ENCODE measurements at places on chromosomes 1 and 21. TPM values are rescaled to one million over a fixed set of nuclear protein-coding genes. Genes with fewer than 3 reads are reported as not detected.

The SPRR3 gene
- total RNA-seq, result not detected

The RPE65 gene
- total RNA-seq, result 0.09 TPM

The TIMM17A gene
- total RNA-seq, result 31.8 TPM

The DNAI4 gene
- total RNA-seq, result 28.9 TPM

The LCE6A gene
- total RNA-seq, result not detected

The BMP8B gene
- total RNA-seq, result 1.5 TPM

- DNase-seq, result no peak
Measured at GRCh38 chr1:28417441-28417922, 47.9 kb downstream of the PHACTR4 start.

DNA sequence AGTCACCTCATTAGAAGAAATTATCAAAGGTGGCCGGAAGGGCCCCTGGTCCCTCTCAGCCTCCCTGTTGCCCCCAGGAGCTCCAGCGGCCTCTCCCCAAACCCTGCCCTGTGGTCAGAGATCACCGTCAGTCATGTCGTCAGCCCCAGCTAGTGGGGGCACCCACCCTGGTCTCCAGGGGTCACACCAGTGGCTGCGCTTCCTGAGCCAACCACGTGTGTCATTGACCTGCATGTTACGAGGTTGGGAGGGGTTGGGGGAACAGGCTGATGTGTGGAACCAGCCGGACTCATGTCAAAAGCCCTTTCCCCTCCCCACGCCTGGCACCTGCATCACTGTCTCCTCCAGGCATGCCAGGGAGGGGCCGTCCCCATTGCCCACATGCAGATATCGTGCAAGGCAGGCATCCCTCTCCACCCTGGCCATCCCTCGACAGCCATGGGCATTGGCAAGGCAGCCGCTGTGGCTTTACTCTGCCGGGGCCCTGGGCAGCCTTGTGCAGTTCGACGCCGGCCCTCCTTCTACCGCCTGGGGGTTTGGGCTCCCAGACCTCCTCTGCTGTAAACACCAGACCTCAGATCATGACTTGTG is 128.7 kb downstream of the CRYAA start:
- no peak for DNase-seq

DNA sequence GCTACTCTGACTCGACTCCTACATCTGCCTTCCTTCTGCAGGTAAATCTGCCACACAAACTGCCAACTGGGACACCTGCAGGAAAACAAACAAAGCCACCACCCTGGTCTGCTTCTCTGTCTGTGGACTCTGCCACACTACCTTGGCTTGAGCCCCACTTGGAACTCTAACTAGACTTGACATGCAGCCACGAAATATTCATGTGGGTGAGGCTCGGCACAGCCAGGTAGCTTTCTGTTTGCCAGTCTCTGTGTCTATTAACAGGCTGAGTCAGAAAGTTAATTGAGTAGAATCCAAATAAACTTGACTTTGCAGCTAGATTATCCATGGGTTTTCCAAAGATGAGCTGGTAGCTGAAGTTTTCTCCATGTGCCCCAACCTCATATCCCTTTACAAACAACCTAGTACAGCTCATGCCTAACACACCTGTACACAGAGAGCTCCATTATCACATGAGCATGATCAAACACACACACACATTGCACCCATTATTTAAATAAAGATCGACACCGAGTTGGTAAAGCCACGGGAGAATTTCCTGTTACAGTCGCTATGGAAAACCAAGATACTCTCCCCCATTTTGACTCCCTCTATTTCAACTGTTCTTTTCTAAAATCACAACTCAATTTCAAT is 808 bp downstream of the C1orf116 start:
- DNase-seq, result no peak

DNA sequence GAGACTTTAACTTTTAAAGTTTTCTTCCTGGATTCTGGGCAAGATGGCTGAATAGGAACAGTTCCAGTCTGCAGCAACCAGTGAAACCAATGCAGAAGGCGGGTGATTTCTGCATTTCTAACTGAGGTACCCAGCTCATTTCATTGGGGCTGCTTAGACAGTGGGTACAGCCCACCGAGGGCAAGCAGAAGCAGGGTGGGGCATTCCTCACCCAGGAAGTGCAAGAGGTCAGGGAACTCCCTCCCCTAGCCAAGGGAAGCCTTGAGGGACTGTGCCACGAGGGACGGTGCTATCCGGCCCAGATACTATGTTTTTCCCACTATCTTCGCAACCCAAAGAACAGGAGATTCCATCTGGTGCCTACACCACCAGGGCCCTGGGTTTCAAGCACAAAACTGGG is 121.0 kb downstream of the VAV3 start:
- DNase-seq, result no peak

- DNase-seq, result no peak
Measured at GRCh38 chr1:27153549-27153886, 1.4 kb downstream of the SLC9A1 start.

- no peak for DNase-seq
Measured at GRCh38 chr1:152143150-152143887, 15.7 kb downstream of the RPTN start.

DNA sequence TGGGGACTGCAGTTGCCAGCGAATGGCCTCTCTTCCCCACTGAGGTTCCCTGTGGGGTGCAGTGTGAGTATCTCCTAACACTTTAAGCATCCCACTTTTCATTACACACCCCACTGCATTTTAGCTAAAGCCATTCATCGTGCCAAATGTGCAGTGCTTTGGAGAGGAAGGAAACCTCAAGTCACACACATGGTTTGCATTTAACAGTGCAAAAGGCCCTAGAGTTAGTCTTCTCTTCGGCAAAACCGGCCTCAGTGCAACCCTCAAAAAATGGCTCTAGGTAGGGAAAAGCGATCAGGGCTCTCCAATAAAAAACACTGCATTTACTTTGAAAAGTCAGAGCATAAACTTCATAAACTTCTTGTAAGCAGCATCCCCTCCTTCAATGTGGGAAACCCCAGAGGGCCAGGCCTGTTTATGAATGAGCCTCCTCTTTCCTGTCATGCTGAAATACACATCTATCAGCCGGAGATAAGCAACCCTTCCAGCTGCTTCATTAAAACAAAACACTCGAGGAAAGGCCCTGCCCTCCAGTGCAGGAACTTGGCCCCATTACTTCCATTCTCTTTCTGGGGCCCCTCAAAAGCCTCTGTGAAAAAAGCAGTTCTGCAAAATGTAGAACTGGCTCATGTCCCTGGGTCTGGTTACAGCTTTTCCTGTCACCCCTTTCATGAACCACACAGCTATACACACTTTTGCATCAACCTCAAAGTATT is 184.0 kb downstream of the CDC7 start:
- no peak for DNase-seq

GRCh38 chr1:56849750-56850149 is 4.8 kb upstream of the C8A start:
- DNase-seq, result no peak

DNA sequence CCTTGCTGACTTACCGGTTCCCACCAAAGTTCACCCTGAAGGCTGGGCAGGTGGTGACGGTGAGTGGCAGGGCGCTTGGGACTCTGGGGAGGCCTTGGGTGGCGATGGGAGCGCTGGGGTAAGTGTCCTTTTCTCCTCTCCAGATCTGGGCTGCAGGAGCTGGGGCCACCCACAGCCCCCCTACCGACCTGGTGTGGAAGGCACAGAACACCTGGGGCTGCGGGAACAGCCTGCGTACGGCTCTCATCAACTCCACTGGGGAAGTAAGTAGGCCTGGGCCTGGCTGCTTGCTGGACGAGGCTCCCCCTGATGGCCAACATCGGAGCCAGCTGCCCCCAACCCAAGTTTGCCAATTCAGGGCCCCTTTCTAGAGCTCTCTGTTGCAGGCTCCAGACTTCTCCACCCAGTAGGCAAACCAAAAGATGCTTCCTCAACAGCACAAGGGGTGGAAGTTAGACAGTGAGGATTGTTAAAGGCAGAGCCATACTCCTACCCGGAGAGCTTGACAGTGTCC is 16.4 kb upstream of the SEMA4A start:
- no peak for DNase-seq
